AG09319 (cell line): ENCODE measurements at places on chromosomes 6 and 20.

- no peak for DNase-seq
These were observed 72.8 kb upstream of the PMEPA1 start for GRCh38 chr20:57782631-57783041.

- DNase-seq, result no peak
These were observed 10.5 kb upstream of the TGM2 start for GRCh38 chr20:38175304-38176180.

DNA sequence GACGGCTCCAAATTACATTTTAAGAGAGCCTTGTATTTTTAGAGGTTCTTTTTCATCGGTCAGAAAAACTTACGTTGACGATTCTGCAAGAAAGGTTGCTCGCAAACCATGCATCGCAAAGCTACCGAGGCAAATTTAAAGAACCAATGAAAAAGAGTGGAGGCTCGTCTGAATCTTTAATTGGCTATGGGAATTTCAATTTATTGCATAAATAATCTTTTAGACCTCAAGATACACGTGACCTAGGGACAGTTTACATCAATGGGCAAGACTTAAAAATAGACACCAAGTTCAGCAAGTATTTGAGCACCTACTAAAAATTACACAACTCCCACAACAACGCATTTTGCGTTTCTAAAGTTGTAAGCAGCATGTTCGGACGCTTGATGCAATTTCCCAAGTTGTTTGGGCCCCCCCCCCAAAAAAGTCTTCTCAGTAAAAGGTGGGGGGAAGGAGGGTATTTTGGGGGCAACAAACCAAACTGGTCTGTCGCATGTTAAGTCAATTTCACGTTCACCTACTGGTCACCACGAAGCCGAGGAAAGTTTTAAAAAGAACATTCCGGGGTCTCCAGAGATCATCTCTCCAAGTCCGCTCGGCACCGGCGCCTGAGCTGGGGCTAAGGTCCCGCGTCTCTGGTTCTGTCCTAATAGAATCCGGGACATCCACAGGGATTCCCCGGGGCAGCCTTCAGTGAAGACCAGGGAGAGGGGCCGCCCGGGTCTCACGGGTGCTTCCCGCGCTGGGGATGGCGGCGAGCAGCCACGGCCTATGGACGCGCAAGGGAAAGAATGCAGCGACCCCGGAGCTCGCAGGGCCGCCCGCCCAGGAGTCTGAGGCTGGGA is 851 bp downstream of the SNX5 start:
- no peak for DNase-seq

DNA sequence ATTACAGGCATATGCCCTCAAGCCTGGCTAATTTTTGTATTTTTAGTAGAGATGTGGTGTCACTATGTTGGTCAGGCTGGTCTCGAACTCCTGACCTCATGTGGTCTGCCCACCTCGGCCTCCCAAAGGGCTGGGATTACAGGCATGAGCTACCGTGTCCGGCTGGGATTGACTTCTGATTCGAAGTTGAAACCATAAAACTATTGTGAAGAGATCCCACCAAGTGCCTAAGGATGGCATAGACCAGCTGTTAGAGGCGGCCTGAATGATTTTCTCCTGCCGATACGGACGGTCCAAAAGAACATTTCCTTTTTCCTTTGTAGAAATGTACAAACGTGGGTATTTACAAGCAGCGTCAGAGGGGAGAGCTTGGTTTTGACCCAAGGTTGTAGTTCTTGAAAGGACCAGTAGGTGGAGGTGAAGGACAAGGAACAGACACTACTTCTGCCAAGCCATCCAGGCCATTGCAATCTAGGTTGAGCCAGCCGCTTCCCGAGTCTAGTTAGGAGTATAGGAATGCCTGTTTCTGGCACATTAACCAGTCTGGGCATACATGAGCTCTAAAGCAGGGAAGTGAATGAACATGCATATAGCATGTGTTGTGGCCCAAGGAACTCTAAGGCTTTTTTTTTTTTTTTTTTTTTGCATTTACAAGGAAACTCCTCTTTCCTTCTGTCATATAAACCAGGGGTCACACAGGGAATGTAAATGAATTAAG is 29.0 kb downstream of the MOCS3 start:
- DNase-seq, result peak; percentile 77

- DNase-seq, result no peak
These were observed 76.7 kb upstream of the LAMA2 start for GRCh38 chr6:128806261-128806660.

DNA sequence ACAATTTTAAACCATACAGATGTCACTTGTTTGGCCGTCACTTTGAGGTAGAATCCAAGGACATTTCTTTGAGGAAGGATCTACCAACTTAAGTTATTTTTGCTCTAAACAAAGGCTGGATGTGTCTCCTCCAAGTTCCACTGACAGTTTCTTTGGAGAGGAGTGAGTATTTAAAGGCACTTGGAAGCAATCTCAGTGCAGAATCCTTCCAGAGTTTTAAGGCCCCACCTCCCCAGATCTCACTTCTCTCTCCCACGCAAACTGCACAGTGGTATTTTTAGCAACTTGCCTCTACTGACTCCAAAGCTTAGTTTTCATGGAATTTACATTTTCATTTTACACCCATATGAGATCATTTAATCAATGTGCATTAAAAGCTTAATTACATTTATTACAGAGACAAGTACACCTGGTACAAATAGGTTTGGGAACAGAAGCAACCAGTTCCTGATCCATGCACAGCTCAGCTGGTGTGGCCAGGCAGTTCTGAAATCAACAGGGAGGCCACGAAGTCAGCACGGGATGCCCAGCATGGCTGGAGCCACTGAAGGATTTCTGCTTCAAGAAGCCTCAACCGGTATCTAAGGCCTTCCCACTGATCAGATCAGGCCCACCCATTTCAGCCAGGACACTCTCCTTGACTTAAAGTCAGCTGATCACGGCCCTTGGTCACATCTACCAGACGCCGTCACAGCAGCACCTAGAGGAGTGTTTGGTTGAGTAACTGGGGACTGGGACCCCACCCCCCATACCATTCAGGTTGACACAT is 109.8 kb downstream of the SYCP2 start:
- no peak for DNase-seq

DNA sequence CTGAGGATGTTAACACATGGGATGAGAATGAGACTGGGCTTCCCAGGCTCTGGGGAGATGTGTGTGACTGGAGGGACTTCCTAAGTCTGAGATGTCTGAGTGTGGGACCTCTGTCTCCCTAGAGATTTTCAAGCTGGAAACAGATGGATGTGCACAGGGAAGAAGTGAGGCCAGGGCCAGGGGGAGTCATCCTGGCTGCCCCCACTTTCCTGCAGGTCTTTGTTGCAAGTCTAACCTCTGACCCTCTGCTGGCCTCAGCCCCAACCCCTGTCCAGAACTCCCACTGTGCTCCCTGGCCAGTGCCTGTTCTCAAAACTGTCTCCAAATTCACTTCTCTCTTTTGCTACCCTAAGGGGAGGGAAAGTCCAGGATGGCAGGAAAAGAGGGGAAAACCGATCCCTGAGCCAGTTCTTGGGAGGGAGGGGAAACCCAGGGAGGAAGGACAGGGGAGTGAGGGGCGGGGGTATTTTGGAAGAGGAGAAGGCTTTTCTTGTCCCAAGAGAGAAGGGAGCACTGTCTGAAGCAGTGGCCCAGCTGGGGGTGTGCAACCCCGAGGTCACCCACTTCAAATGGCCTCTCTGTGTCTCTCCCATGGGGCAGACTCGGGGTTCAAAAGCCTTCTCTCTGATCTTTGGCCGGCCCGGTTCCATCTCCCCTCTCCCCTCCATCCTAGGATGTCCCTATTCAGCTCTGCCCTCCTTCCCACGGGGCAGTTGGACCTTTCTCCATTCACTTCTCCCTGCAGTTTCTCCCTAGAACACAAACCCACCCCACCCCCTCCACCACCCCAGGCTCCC is 3.1 kb downstream of the PPP1R18 start:
- DNase-seq, result no peak

- no peak for DNase-seq
These were observed 60.1 kb downstream of the DAAM2 start for GRCh38 chr6:39852324-39852723.

GRCh38 chr6:154292855-154293519 is 63.6 kb downstream of the IPCEF1 start:
- peak; percentile 45 for DNase-seq

- DNase-seq, result no peak
These were observed 927 bp downstream of the IL20RA start for GRCh38 chr6:137043710-137044365.

- no peak for DNase-seq
These were observed 10.6 kb downstream of the PACSIN1 start for GRCh38 chr6:34476447-34476846.

DNA sequence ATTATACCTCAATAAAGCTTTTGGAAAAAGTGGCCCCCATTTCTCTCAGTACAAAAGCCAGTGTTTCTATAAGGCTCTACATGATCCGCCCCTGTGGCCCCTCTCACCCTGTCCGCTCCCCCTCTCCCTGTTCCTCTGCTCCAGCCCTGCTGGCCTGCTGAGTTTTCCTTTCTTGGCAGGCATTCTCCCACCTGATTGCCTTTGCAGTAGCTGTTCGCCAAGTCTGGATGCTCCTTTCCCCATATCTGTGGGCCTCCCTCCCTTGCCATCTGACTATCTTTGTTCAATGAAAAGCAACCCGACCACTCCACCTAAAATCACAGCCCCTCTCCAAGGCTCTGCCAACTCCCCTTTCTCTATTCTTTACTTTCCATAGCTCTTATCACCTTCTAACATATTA is 33.2 kb downstream of the CDH22 start:
- no peak for DNase-seq
